Frontal cortex (tissue), 4 donors: ENCODE measurements at places on chromosomes 1 and 21.

DNA sequence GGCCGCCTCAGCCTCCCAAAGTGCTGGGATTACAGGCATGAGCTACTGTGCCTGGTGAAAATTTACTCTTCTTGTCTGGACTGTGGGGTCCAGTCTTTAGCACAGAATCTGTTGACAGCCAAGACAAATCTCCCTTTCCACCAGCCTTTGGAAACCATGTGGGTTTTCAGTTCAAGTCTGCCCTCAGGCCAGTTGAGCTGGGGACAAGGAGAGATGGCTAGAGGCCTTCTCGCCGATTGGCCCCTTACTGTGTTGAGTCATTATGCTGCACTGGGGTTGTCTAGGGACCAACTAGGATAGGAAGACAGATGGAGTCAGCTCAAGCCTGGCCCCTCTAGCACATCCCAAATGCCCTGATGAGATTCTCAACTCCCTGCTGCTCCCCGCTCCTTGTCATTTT is 8.6 kb upstream of the NKAIN1 start:
- DNase-seq: no peak

- DNase-seq: no peak
These were observed 253.2 kb downstream of the TOMM20 start for GRCh38 chr1:234875328-234875952.

GRCh38 chr1:240816472-240816871 is 204.5 kb upstream of the GREM2 start:
- DNase-seq: no peak

DNA sequence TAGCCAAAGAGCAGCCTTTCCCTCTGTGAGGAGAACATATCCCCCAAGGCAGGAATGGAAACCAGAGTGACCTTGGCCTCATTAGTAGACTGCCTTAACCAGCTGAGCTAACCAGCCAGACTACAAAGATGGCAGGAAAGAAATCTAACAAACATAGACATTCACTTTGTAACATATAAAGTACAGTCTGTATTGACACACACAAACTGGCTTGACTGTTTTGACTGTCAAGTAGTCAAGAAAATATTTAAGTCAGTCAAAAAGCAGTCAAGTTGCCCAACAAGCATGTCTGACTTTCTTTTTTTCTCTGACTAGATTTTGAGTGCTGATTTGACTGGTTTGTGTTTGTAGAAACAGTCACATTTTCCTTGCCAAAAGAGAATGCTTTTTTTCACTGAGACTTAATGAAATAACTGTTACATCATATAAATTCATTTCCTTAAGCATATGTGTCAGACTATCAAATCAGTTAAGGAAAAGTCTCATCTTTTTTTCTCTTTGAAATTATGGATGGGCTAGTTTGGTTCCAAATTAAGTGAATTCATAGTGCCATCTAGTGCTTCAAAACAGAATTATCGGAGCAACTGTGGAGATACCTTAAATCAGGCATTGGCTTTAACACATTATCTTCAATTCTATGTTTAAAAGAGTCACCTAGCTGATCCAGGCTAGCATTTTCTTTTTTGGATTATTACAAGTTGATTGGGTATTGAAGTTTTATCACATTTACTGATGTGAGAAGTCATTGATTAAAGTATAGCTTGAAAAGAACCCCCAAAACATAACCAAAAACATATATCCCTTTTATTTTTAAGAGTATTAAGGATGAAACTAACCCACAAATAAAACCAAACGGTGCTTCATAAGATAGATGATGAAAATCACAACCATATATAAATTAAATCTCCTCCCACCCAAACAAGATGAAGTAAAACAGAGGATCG is 75.0 kb downstream of the ATP6V1G3 start:
- no peak for DNase-seq

- no peak for DNase-seq
These were observed 1356.3 kb downstream of the KCNT2 start for GRCh38 chr1:195251900-195252299.

DNA sequence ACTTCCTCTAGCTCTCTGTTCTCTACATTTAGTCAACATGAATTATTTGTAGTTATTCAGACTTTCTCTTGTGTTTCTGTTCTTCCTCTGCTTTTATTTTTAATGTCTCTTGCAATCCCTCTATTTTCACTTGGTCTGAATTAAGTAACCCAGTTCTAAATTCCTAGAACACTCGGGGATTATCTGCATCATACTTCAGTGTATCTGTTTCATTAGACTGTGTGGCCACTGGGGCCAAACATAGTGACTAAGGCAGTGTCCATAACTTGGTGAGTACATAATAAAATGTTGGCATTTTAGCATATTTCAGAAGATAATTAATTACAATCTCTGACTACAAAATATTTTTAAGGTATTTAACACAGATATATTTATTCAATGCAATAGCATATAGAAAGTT is 1087.2 kb upstream of the B3GALT2 start:
- DNase-seq: no peak

DNA sequence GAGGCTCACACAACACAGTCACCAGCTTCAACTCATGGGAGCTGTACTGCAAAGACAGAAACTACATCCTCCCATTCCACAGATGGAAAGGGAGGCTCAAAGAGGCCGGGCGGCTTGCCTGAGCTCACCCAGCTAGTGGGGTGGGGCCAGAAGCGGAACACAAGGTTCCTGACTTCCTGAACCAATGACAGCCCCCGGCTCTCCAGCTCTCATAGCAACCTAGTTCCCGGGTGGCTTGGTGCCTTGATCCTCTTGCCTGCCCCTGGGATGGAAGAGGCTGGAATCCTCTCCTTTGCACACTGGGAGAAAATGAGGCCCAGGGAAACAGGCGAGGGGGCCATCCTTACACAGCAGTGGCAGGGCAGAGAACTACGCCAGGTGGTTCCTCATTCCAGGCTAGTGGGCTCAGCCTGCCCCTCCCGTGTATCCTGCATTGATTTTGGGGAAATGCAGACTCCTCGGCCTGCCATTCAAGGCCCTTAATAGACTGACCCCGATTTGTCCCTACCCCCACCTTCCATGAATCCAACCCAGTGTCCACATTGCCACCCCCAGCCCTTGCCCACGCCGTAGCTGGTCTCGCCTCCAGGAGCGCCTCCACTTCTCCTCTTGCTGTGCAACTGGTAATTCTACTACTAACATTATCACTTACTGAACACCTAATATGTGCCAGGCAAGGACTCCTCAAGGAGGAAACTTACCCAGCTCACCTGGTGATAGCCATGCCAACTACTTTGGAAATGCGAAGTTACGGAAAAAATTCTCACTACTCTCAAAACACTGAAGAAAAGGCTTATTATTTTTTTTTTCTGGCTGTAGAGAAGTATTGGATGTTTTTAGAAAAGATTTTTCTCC is 5.0 kb downstream of the RAP1GAP start:
- DNase-seq: no peak

GRCh38 chr1:76066394-76066793 is 8.2 kb upstream of the ST6GALNAC3 start:
- no peak for DNase-seq
